ENCODE measurements at places on chromosomes 4 and X. TPM values are rescaled to one million over a fixed set of nuclear protein-coding genes. Genes with fewer than 3 reads are reported as not detected.
A peak's percentile ranks its signal among the peaks of the same experiment; 100 is the strongest.

TLR8 gene
- total RNA-seq, result not detected

MAGED4 gene
- 4.6 TPM for total RNA-seq

PARM1 gene
- 4.5 TPM for total RNA-seq

- no peak overlapping the region for H3K4me3 ChIP-seq
- no peaks in the 10 kb centered on the region for H3K4me1 ChIP-seq
- no peak for DNase-seq
- no peaks in the 10 kb centered on the region for H3K36me3 ChIP-seq
Measured at GRCh38 chr4:18756671-18757070, 735.1 kb upstream of the LCORL start.

DNA sequence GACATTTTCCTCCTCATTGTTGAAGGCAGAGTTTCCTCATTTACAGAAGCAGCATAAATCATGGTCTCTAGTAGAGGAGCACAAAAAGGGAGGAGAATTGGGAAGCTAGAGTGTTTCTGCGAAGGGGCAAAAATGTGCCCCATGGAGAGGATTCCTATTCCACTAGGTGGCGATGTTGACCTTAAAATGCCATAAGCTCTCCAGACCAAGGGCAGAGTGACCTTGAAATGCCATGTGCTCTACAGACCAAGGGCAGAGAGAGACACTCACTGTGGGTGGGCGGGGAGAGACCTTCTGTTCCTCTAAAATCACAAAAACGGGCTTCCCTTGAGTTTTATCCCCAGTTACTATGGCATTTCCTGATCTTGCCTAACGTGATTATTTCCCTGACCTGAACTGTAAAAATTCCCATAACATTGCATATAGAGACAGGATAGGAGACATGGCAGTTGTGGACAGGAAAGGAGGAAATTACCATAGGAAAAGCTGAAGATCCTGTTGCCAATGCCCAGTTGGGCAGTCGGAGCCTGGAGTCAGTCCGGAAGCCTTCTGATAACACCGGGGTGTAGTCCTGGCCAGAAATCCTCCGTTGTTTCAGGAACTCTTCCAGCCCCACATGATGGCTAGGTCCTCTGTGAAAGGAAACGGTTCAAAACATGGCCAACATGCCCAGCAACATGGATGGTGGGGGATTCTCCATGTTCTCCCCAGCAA is 567.7 kb downstream of the MAGEB5 start:
- H3K4me1 ChIP-seq, result no peaks in the 10 kb centered on the region
- no peaks in the 10 kb centered on the region for H3K27me3 ChIP-seq
- no peaks in the 10 kb centered on the region for H3K36me3 ChIP-seq
- DNase-seq, result peak; percentile 25

CTAG1A gene
- not detected for total RNA-seq

GABRG1 gene
- not detected for total RNA-seq

GRCh38 chr4:53000560-53000959 is 138.4 kb downstream of the RASL11B start:
- no peaks in the 10 kb centered on the region for H3K36me3 ChIP-seq
- no peak for DNase-seq
- no peak overlapping the region for H3K4me3 ChIP-seq
- H3K27me3 ChIP-seq, result no peaks in the 10 kb centered on the region
- no peak overlapping the region for H3K27ac ChIP-seq

NR3C2 gene
- 1.2 TPM for total RNA-seq

SYN1 gene
- not detected for total RNA-seq

- no peak overlapping the region for H3K27ac ChIP-seq
- H3K36me3 ChIP-seq, result no peaks in the 10 kb centered on the region
- peaks cover 7% of the 10 kb centered on the region for H3K4me1 ChIP-seq
- no peak overlapping the region for H3K4me3 ChIP-seq
Measured at GRCh38 chr4:113504422-113504821, 257.1 kb downstream of the CAMK2D start.
